Progenitor cell of endocrine pancreas (in vitro differentiated cells): ENCODE measurements at places on chromosomes 2 and 18. TPM values are rescaled to one million over a fixed set of nuclear protein-coding genes. Genes with fewer than 3 reads are reported as not detected.
A peak's percentile ranks its signal among the peaks of the same experiment; 100 is the strongest.

GRCh38 chr2:29848566-29849310, 72.6 kb downstream of the ALK start:
- no peak for DNase-seq

- no peak for DNase-seq
Observed at GRCh38 chr2:172739661-172740266, 4.1 kb downstream of the RAPGEF4 start.

DNA sequence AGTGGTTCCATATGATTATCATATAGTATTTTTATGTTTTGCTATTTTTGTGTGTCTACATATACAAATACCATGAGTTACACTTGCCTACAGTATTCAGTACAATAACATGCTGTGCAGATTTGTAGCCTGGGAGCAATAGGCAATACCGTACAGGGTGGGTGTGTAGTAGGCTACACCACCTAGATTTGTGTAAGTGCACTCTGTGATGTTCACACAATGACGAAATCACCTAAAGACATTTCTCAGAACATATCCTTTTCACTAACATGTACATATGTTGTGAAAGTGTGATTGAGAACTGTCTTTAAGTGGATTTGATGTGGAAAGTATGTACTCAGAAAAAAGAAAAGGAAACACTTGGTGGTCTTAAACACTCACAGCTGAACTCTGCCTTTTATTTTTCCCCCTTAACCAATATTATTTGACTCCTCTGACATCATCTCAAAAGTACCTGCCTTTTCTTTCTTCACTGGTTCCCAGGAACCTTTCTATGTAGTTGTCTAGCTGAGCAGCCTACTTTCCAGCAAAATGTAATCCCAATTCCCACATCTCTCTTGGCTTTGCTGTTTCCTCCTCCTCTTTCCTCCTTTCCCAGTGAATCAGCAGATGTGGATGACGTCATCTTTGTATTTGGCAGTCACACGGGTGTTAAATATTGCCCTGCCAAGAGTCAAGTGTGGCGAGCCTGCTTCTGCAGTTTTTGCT, 47.7 kb downstream of the OSBPL6 start:
- DNase-seq: no peak

GRCh38 chr2:220188031-220188430, 560.6 kb downstream of the SLC4A3 start:
- no peak for DNase-seq

DNA sequence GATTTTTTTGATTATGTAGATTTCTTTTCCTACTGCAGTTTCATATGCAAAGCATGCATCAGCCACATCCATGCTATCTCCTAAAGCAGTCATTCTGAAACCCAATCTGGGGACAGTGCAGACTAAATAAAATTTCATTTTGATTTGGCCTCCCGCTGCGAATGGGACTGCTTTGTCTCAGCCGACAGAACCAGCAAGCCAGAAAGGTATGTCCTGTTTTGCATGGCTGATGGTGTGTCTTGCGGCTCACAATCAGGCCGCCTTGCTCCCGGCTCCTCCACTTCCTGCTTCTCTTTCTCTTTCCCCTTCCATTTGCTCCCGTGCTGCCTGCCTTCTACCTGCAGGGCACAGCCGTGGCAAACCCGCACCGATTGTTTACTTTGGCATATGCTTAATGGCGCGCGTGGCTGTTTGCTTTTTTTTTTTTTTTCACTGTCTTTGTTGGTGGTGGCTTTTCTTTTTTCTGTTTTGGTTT, 419.6 kb upstream of the POU3F3 start:
- DNase-seq: no peak

GRCh38 chr18:24500766-24501165, 40.3 kb downstream of the HRH4 start:
- DNase-seq: no peak

- no peak for DNase-seq
Observed at GRCh38 chr18:10258836-10259474, 195.5 kb upstream of the APCDD1 start.

DNA sequence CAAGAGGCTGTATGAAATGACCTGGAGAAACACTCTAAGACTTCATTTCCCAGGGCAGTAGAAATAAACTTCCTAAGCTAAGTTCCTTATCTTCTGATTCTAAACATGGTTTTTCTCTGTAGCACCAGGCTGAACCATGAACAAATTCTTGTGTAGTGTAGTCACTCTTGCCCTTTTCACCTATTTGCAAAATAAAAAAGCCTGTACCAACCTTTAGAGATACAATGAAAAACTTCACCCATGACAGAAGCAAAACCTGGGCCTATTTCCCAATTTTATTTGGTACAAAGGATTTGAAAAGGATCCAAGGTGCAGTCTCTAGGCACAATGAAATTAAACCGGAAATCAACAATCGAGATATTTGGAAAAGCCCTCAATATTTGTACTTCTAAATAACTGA, 43.6 kb downstream of the POLR1A start:
- no peak for DNase-seq

GRCh38 chr18:70426818-70427217, 138.0 kb downstream of the SOCS6 start:
- DNase-seq: no peak

- no peak for DNase-seq
Observed at GRCh38 chr2:46547223-46548102, 68.1 kb downstream of the TMEM247 start.

DNA sequence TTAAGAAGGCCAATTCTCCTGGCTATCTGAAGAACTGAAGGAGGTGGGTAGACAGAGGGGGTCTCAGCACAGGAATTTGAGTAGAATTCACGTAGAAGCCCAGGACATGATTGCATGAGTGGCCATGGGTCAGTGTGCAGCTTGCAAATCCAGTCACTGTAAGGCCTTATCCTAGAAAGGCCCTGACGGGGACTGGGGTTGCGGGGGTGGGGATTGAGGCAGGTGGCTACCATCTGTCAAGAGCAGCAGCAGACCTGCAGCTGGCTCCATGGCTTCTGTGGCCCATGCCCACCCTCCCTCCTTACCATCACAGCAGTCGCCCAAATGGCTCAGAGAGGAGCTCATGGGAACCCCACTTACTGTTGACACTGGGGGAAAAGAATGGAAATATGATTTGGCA, 34.6 kb upstream of the SLC14A1 start:
- DNase-seq: no peak

- DNase-seq: no peak
Observed at GRCh38 chr2:64447317-64448040, 6.5 kb upstream of the LGALSL start.

DNA sequence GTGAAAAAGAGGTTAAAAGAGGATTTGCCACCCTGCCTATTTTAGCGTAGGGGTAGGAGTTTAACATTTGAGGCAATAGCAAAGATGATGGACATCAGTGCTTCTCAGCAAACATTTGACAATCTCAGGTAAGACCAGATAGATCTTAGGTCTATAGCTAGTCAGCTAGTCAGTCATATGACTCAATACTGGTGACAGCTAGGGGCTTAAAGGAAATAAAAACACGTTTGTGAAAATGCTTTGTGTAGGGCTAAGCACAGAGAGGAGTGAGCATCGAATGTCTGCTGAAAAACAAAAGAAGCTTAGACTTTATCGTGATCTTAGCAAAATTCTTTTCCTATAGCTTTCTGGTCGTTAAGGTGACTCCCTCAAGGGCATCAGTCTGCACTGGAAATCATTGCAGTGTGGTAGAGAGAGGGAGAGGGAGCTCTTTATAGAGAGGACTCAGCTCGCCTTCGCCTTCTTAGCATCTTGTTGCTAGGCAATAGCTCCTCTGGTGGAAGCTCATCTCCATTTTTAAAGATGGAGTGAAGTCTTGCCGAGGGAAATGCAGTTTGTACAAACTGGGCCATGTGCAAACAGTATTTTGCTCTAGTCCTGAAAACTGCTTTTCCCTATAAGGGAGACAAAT, 62.8 kb upstream of the SLC38A11 start:
- no peak for DNase-seq

DNA sequence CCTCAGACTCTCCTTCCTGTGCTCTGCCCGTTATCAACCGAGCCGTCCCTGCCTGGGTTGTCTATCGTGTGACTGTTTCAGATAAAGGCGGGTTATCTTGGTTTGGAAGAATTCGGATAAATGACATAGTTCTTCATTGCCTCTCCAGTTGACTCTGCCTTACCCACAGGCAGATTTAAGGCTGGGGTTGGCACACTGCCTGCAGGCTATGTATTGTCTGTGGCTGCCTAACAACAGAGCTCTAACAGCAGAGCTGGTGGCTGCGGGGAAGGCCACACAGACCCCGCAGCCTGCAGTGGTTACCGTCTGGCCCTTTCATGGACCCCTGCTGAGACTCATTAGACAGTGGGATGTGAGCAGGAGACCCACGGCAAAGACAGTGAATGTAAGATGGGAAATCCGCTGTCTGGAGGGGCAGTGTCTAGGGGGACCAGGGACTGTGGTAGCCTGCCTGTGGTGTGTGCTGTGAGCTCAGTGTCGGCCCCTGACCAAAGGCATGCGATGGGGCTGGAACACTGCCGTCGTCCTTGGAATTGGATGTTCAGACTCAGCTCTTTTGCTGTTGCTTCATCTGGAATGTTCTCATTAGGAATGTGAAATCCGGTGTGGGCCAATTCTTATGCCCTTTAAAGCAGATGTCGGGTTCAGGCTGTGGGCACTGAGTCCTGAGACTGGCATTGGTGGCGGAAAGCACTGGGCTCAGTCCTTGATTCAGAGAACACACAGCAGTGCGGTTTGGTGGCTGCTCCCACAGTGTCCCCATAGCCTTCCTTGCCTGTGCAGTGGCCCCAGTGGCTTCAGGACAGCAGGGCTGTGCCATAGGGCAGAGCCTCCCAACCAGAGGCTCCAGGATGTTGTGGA, 44.5 kb downstream of the SH3RF3 start:
- no peak for DNase-seq

DNA sequence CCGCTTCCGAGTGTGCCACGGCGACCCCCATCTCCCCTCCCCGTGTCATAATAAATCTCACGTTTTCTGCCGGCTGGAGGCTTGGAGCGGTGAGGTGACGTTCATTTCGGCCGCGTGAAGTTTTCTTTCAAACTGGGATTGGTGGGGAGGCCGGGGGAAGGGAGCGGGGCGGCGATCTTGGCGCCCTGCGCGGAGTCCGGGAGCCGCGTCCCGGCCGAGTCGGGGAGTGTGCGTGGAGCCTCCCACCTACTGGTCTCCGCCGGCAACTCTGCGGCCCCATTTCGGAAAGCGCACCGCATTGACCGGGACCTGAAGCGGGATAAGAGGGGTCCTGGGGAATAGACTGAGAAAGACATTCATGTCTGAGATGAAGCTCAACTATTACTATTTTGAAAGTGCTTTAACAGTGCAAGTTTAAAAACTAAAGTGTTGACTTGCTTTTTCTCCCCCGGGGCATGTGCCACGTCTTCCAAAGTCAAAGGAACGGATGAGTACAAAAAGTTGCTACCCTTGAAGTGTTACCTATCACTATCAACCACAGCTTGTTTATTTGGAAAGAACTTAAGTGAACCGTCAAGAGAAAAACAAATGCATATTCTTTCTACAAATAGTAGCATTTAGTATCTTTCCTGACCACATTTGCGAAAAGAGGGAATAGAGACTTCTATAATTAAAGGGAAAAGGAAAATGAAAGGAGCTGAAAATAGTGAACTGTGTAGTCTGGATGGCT, 818 bp upstream of the IKZF2 start:
- DNase-seq: peak; percentile 56

DNA sequence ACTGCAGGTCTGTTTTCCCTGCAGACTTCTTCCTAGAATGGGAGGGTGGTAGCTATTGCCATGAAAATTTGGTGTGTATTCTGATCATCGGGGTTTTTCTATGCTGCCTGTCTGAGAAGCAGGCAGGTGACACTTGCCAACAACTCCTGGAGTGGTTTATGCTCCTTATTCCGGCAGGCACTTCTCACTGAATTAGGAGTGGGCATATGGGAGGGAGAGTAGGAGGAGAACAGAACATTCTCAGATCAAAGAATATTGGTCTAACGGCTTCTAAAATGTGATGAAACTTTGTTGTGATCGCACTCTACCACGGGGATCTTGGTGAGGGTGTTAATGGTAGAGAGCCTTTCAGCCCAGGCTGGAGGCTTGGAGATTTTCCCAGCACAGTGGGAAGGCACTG, 480.8 kb downstream of the PLCL1 start:
- no peak for DNase-seq

DNA sequence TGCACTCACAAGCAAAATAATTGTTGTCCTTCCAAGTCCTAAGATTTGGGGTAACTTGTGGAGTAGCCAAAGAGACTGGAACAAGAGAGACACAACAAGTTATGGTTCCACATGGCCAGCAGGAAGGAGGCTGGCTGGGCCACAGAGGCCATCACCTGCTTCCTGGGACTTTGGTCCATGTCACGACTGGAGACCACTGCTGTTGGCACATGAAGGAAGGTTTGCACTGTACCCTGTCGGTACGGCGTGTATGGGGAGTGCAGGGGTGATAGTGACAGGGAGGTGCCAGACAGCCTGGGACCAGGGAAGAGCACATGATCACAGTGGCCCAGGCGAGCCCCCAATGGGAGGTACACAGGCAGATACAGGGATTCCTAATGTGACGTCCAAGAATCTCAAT, 15.5 kb downstream of the SLC66A2 start:
- no peak for DNase-seq

DNA sequence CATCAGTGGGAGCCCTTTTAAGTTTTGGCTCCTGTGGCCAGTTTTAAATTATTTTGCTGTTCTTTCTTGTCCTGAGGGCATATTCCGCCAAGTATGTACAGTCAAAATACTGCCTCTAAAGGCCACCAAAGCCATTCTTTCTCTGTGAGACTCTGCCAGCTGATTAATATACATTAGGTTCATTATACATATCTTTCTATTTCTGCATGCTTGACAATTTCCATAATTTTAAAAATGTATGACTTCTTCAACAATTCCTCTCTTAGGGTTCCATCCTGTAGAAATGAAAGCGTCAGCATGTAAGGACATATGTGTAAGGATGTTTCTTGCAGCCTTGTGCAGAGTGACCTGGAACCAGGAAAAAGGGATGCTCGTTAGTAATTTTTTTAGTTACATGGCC, 291.9 kb downstream of the PHLPP1 start:
- DNase-seq: no peak

GRCh38 chr2:143996974-143997373, 522.9 kb downstream of the ZEB2 start:
- no peak for DNase-seq

- DNase-seq: no peak
Observed at GRCh38 chr2:105179469-105180372, 61.8 kb upstream of the GPR45 start.

GRCh38 chr18:36284671-36285295, 12.7 kb upstream of the FHOD3 start:
- DNase-seq: no peak

DNA sequence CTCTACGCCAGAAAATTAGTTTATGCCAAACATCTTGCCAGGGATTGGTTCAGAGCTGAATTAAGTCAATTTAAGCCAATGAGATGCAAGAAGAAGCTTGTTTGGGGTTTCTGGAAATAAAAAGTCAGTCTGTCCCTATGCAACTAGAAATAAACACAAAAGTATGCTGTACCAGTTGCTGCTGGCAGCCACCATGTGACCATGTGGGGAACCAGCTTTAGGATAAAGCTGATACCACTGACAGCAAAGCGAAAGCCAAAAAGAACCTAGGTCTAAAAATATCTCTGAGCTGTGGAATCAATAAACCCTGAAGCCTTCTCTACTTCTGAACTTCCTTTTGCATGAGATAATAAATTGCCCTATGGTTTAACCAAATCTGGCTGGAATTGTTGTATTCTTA, 181.8 kb upstream of the PARD3B start:
- no peak for DNase-seq

The LINC00305 gene
- total RNA-seq: 0.71 and 1.6 TPM in 2 replicates

The CHMP1B gene
- 48.0 and 48.3 TPM in 2 replicates for total RNA-seq

The EPG5 gene
- 35.3 and 38.3 TPM in 2 replicates for total RNA-seq

The GLI2 gene
- total RNA-seq: 2.3 and 3.6 TPM in 2 replicates

The DNAH6 gene
- total RNA-seq: 4.8 and 5.5 TPM in 2 replicates

The CNGA3 gene
- total RNA-seq: 5.3 and 5.5 TPM in 2 replicates

The CNPPD1 gene
- total RNA-seq: 38.9 and 40.8 TPM in 2 replicates

The EN1 gene
- 0.12 and 0.42 TPM in 2 replicates for total RNA-seq

The RTP5 gene
- not detected in 2 replicates for total RNA-seq
